Caco-2 (cell line): ENCODE measurements at places on chromosomes 12 and 14.

GRCh38 chr12:124045671-124046455 is 72.8 kb downstream of the ZNF664 start:
- no peak for DNase-seq

DNA sequence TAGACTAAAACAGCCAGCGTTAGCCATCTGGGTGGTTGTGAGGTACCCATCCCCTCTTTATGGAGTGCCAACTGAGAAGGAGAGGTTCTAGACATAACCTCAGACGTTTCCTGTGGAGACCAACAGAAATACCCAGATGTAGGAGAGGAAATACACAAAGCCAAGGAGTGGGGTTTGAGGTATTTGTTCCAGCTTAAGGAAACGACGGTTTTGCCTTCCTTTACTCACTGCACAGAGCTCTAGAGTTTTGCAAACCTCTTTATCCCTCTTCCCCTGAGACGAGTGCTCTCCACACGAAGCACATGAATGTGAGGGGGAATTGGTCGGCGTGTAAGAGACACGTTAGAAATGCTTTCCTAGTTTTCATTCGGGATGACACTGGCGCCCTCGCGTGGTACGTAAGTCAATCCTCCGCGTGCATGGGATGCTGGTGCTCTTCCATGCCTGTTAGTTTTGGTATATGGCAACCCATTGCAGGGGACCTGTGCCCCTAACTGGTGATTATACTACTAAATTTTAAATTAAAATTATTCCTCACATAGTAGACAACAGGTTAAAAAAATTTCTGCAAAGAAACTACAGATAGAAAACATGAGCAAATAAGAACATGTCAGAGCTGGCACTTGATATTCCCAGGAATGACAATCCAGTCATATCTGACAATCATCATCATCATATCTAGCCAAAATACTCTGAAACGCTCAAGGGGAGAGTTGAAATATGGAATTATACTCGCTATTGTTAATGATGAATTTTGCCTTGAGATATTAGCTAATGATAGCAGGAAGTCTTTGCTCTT is 121.7 kb downstream of the PPM1H start:
- no peak for DNase-seq

- DNase-seq = no peak
These were observed 274.7 kb downstream of the DAD1 start for GRCh38 chr14:22314183-22314820.

GRCh38 chr12:87323369-87323768 is 705.8 kb downstream of the C12orf50 start:
- no peak for DNase-seq

DNA sequence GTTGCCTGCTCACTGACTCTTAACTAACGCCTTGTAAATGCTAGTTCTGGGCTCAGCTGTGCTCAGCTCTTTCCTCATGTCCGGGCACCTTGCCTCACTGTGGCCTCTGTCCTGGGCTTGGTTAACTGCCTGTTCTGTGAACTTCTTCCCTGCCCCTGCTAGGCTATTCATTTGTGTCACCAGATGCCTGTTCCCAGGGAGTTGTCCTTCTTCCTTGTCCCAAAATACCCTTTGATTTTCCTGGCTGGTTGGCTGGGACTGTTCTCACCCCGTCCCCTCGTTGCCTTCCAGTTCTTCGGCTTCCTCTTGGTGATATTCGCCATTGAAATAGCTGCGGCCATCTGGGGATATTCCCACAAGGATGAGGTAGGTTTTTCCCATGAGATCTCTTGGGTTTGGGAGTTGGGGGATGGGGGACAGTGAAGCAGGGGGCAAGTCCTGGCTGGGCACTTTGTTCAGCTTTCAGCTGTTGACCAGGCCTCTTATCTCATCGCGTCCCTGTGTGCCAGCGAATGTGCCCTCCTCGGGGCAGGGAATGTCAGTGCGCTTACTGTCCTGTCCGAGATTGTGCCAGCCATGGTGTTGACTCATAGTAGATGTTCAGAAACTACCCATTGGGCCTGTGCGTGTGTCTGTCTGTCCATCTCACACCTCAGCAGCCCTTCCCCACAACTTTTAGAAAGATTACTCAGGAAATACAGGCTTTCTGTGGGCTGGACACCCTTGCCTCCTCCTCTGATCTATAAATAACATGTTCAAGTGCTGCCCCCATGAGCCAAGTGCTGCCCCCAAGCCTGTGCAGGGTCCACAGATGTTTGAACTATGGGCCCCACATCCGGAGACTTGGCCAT is 33.1 kb downstream of the CD9 start:
- DNase-seq = no peak

- DNase-seq = no peak
These were observed 377.5 kb downstream of the DIO2 start for GRCh38 chr14:79833781-79834180.

DNA sequence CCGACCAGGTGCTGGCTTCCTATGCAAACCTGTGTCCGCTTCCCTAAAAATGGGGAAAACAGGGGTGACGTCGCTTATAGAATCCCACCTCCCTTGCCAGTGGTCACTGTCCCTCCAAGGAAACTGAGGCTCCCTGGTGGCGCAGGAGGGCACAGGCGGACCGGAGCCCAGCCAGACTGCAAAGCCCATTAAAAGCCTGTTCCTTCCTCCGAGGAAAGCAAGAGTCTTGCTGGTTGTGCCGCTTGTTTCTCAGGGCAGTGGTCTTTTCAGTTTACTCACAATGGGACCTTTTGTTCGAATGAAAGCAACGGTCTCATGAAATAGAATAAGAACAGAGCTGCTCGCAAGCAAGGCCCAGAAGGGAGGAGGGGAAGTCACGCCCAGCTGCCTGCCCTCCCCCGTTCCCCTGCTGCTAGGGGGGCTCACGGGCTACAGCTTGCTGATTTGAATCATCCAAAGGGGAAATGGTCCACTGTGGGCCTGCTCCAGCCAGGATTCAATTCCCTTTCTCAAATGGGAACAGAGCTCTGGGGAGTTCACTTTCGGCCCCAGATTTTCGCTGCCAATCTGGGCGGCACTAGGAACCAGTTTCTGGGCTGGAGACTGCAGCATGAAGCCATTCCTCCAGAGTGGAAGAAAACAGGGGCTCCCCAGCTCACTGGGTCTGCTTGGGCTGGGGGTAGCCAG is 4.6 kb upstream of the SELPLG start:
- DNase-seq = no peak

- DNase-seq = no peak
These were observed 125.7 kb downstream of the CRADD start for GRCh38 chr12:93802698-93803423.

- no peak for DNase-seq
These were observed 3.4 kb downstream of the PPTC7 start for GRCh38 chr12:110579535-110580253.

DNA sequence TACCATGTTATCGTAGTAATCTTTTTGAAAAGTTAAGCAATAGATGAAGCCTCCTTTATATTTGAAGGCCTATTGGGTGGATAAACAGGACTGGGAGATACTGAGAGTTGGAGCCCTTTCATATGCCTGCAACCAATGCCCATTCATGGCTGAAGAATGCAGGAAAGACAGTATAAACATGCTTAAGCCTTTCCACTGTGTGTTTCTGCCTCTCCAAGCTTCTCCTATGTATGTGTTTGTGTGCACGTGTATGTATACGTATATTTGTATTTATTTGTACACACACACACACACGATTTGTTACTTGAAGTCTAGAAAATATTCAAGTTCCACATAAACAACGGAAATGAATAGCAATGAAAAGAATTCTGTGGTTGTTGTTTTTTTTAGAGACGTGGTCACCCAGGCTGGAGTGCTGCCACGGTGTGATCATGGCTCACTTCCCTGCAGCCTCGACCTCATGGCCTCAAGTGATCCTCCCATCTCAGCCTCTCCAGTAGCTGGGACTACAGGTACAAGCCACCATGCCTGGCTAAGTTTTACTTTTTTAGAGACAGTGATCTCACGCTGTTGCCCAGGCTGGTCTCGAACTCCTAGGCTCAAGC is 1453.5 kb downstream of the AACS start:
- DNase-seq = no peak
